Globus pallidus (tissue), 1 donor: ENCODE measurements at places on chromosomes 7 and 10.

DNA sequence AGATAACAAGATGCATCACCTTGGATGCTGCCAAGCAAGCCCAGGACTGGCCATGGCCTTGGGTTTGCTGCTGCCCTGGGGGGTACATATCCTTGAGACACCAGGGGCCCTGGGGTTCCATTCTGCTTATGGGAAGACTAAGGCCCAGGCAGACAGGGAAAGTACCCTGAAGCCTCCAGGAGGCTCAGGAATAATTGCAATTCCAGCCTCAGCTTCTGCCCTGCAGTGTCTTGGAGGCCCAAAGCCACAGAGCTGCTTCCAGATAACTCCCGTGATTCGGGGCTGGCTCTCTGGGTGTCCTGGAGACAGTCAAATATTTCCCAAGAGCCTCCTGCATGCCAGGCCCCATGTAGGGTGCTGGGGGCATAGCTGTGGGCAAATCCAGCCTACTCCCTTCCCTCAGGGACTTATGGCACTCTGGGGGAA lies 22.6 kb downstream of the MYL10 start:
- DNase-seq: no peak

GRCh38 chr7:44703921-44704320 lies 44.7 kb upstream of the ZMIZ2 start:
- no peak for DNase-seq

- DNase-seq: no peak
Measured at GRCh38 chr7:148819697-148820360, 64.3 kb downstream of the EZH2 start.

- no peak for DNase-seq
Measured at GRCh38 chr10:12448729-12449391, 99.5 kb downstream of the CAMK1D start.

DNA sequence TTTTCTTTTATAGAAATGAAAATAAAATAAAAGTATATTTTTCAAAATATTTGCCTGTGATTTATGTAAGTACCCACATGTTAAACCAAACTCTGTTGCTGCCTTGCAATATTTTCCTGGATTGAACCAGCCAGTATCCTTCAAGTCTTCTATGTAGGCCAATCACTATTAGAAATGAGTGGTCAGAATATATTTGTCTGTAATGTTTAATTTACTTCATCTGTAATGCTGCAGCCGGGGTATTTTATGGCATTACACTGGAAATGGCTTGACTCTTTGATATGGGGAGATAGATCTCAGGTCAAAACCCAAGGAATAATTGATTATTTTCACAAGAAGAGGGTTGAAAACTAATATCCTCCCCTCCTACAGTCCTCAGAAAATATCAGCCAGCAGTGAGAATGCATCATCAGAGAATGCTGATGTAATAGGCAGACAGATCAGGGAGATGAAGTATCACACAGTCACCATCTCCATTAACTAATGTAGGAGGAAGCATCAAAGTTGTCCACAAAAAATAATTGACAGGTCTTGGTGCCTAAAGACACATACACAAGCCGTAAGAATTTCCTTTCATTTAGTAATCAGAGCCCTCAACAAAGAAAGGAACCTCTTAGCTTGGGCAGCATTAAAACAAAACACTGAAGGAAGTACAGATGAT lies 82.5 kb downstream of the VWDE start:
- DNase-seq: no peak

DNA sequence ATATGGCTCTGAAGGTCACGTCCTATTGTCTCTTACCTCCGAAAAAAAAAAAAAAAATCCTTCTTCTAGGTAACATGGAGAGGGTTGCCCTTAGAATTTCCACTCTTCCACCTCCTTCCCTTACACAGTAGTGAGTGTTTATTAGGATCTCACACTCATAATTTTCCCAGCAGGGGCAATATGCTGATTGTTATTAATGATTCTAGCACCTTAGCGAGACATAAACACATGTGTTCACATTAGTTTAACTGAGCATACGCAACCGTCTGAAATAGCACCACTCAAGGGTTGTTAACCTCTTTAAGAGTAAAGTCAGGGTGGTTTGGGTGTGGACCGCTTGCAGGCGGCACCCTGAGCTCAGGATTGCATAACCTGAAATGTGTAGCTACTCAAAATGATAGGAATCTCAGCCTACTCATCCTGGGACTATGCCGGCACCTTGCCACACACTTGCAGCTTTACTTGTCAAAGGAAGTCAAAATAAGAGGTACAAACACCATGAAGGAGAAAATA lies 52.2 kb downstream of the CPEB3 start:
- peak; percentile 23 for DNase-seq

GRCh38 chr7:149010451-149010850 lies 17.9 kb downstream of the PDIA4 start:
- no peak for DNase-seq

- DNase-seq: no peak
Measured at GRCh38 chr10:126022841-126023240, 126.5 kb downstream of the FANK1 start.

- no peak for DNase-seq
Measured at GRCh38 chr7:134359787-134360432, 43.2 kb upstream of the SLC35B4 start.

DNA sequence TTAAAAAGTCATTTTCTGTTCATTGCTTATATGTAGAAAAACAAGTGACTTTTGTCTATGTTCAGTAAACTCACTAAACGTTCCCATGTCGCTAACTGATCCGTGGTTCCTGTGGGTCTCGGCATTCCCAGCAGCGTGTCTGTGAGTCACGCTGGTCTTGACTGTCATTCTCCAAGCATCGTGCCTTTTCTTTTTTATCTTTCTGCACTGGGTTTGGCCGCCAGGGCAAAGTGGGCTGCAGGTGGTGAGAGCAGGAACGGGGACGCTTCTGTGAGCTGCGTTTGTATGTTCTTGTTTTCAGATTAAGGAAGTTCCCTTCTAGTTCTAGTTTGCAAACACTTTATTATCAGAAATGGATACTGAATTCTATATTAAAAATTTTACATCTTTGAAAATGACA lies 6.8 kb upstream of the SCART1 start:
- DNase-seq: no peak
